Common myeloid progenitor, CD34-positive (primary cell): ENCODE measurements at places on chromosomes 7 and 10.
A peak's percentile ranks its signal among the peaks of the same experiment; 100 is the strongest.

GRCh38 chr10:6025683-6026255, 36.4 kb downstream of the IL2RA start:
- DNase-seq, result no peak

GRCh38 chr10:133001114-133001513, 58.7 kb upstream of the CFAP46 start:
- no peak for DNase-seq

DNA sequence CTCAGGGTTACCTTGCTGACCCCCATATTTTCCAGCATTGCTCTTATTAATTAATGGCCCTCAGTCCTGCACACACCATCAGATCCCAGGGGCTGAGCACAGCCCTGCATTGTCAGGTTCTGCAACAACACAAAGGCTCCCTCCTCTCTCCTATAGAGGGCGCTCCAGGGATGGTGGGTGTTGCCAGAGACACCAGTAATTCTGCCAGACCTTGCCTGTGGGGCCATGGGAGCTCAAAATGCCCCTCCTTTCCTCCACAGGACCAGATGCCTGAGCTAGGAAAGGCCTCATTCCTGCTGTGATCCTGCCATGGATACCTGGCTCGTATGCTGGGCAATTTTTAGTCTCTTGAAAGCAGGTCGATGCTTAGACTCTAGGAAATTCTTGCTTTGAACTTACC, 42.8 kb upstream of the PRSS58 start:
- peak; percentile 48 for DNase-seq

DNA sequence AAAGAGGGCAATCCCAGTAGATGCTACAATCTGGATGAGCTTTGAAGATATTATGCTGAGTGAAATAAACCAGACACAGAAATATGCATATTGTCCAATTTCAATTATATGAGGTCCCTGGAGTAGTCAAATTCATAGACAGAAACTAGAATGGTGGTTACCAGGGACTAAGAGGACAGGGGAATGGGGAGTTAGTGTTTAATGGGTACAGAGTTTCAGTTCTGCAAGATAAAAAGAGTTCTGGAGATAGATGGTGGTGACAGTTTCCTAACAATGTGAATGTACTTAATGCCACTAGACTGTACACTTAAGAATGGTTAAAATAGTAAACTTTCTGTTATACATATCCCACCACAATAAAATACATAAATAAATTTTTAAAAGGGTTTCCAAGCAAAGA, 236.6 kb downstream of the ELMO1 start:
- DNase-seq, result no peak

DNA sequence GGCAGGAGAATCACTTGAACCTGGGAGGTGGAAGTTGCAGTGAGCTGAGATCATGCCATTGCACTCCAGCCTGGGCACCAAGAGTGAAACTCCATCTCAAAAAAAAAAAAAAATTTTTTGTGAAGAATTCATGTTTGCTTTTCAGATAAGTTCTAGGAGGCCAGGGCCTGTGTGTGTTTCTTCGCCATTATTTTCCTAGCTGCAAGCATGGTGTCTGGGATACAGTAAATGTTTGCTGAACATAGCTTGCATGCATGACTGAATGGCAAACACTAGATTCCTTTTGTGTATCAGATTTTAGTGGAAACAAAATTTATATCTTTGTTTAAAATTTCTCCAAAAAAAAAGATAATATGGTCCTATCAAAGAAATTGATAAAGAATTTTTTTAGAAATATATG, 9.7 kb upstream of the MACC1 start:
- no peak for DNase-seq

- DNase-seq, result peak; percentile 28
These were observed 113.9 kb downstream of the ETV1 start for GRCh38 chr7:13875496-13876074.

- no peak for DNase-seq
These were observed 80.0 kb downstream of the ZNF277 start for GRCh38 chr7:112286250-112287086.

GRCh38 chr7:71995111-71995510, 417.0 kb downstream of the CALN1 start:
- no peak for DNase-seq

GRCh38 chr7:4845740-4846142, 16.1 kb downstream of the PAPOLB start:
- peak; percentile 45 for DNase-seq

DNA sequence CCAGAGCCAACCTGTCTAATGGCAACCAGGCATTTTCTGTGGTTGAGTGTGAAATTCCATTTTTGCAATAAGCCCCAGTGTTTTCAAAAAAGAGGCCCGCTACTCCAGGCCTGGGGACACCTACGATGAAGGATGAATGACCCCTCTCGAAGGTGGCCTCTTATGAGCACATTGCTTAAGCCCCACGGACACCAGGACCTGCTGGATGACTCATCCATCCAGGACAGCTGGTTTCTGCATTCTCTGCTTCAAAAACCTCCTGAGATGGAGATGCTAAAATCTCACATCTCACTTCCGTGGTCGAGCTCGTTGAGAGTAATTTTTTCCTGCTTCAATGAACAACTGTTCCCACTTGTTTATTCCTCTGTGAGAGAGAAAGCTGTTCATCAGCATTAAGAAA, 150.2 kb upstream of the FZD8 start:
- DNase-seq, result no peak

- no peak for DNase-seq
These were observed 56.3 kb downstream of the PLPP4 start for GRCh38 chr10:120513307-120513796.

- DNase-seq, result no peak
These were observed 135.5 kb upstream of the FRMD4A start for GRCh38 chr10:14466257-14466656.

- DNase-seq, result no peak
These were observed 282.9 kb downstream of the TWIST1 start for GRCh38 chr7:18834577-18834976.

DNA sequence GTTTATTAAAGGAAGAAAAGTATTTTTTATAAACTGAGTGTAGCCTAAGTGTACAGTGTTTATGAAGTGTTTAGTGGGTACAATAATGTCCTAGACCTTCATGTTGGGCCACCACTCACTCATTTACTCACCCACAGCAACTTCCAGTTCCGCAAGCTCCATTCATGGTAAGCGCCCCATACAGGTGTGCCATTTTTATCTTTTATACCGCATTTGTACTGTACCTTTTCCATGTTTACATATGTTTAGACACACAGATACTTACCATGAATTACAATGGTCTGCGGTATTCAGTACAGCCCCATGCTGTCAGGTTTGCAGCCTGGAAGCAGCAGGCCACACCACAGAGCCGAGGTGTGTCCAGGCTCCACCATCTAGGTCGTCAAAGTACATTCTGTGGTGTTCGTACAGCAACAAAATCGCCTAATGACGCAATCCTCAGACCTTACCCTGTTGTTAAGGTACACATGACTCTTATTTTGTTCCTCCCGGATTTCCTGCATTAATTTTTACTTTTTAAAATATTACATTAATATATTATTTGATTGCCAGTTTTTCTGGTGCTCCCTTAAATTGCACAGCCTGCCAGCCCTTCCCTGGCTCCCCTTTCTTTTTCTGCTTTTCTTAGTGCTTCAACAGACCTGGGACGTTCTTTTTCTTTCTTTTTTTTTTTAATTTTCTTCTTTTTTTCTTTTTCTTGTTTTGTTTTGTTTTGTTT, 881 bp upstream of the SSBP1 start:
- peak; percentile 64 for DNase-seq

GRCh38 chr7:100543586-100543985, 4.6 kb downstream of the AGFG2 start:
- DNase-seq, result no peak

DNA sequence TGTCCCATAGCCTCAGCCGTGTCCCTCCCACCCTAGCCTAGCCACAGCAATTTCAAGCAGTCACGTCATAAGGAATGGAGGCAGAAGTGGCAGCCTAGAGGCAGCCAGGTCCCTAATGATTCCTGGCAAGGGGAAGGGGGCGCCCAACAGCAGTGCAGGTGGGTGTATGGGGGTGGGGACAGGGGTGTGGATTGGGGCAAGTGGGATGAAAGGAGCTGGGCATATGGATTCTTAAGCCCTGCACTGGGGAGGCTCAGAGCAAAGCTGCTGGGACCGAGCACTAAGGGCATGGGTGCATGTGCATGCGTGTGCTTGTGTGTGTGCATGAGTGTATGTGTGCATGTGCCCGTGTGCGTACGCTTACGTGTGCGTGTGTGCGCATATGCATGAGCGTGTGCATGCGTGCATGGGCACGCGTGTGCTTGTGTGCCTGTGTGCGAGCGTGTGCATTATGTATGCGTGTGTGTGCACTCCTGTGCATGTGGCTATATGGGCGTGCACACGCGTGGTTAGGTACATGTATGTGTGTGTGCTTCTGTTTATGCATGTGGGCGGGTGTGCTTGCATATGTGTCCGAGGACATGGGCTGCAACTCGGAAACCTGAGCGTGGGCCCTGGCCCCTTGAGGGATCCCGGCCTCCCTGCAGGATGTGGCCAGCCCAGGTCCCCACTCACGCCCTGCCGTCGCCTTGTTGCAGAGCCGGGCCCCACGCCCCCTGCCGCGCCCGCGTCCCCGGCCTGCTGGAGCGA, 34.1 kb downstream of the SH2B2 start:
- no peak for DNase-seq

DNA sequence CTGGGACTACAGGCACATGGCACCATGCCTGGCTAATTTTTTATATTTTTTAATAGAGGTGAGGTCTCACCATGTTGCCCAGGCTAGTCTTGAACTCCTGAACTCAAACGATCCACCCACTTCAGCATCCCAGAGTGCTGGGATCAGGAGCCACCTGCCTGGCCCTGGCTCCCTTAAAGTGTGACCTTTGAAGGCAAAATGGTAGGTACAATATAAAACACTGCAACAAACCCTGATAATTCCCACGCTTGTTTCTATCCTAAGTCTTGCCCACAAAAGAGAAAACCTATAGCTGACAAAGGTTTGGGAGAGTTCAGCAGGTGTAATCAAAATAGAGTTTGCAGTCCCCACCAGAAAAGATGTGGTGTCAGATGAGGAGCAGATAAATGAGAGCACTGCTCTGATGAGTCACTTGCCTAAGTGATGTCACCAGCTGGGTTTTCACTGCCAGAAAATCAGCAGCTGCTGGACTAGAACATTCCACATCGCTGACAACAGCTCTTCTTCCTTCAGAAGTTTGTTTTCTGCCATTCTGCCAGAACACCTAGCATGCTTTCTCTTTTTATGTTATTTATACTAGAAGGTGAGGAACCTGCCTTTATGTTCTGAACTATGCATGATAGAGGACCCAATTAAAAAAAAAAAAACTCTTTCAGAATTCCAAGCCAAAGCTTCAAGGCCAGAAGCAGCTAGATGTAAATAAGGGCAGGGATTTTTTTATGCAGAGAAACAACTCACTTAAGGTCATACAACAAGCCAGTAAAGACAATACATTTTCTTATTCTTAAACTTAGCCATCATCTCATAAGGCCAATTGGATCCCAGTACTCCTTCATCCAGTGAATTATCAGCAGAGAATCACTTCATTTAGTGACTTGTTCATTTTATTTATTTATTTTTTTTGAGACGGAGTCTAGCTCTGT, 18.0 kb downstream of the PURB start:
- DNase-seq, result no peak

- no peak for DNase-seq
These were observed 221.5 kb upstream of the AOAH start for GRCh38 chr7:36945612-36946400.

DNA sequence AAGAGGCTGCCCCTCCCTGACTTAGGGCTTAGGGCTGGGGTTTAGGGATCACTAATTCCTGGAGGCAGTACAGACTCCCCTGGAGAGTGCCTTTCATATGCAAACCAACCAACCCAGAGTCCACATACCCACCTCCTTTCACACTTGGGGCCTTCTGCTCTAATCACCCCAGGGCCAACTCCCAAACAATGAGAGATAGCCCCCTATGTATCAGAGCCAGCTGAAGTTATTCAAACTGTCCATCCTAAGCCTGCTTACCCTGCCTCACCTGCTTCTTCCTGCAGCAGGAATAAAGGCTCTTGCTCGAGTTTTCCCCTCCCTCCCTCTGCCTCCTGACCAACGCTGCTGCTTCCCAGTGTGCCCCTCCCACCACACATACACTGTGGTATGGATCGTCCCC, 51.8 kb upstream of the SLC35G1 start:
- DNase-seq, result no peak

- DNase-seq, result no peak
These were observed 95.7 kb downstream of the RBM20 start for GRCh38 chr10:110739811-110740271.

DNA sequence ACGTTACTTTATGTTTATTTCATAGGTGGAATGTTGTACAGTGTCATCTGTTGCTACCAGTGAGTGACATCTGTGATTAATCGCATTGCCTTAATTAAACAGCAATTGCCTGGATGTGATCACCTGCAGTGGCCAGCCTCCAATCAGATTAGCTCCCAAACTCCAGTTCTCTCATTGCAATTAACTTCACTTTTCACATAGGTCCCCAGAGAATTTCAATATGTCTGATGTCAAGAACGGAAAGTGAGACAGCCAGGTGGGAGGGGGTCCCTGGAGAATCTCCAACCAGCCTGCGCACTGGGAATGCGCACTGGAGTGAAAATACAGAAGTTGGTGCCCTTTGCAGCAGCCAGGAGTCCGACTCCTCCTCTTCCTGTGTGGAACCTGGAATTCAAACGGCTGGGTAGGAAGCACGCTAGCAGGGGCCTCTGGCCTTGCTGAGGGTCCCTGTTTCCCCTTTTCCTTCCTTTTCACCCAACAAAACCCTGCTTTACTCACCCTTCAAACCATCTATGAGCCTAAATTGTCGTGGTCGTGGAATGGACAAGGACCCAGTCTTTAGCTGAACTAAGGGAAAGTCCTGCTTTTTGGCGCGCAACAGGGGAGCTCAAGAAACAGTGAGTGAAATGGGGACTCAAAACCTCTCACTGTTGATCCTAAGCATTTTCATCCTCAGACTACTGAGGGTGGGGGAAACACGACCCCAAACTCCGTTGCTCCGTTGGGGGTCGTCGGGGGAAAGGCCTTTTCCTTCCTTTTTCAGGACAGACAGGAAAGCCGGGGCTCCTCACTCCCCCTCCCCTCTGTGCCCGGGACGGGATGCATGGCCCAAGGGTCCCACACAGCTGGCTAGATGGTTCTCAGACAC, 1355.5 kb upstream of the LRRTM3 start:
- DNase-seq, result peak; percentile 87

DNA sequence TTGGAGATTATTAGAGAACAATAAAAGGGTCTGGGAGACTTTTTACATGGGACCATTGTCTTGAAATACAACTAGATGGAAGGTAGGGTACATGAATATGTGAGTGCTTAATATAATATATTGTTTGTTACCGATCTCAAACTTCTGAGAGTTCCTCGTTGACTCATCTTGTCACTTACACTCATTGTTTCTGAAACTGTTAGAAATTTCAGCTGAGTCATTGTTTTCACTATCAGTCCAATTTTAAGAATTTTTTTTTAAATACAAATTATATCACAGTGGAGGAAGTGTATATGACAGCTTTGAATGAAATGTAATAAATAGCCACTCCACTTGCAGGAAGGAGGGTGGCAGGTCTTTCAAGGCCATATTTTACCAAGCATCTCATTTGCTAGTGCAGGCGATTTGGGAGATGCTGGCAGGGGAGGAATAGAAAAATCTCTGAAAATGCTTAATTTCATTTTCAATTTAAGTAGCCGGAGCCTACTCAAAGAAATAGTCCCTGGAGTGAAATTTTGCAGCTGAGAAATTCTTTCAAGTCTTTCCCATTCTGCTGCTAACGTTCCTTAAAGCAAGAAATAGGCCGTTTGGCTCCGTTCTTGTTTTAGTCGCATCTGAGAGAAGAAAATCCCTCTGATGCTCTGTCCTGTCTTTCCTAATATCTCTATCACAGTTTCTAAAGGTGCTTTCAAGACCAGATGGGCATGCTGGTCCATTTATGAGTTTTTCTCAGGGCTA, 1404.2 kb upstream of the CELF2 start:
- DNase-seq, result peak; percentile 89
